ENCODE measurements at places on chromosomes 13 and 19.

DNA sequence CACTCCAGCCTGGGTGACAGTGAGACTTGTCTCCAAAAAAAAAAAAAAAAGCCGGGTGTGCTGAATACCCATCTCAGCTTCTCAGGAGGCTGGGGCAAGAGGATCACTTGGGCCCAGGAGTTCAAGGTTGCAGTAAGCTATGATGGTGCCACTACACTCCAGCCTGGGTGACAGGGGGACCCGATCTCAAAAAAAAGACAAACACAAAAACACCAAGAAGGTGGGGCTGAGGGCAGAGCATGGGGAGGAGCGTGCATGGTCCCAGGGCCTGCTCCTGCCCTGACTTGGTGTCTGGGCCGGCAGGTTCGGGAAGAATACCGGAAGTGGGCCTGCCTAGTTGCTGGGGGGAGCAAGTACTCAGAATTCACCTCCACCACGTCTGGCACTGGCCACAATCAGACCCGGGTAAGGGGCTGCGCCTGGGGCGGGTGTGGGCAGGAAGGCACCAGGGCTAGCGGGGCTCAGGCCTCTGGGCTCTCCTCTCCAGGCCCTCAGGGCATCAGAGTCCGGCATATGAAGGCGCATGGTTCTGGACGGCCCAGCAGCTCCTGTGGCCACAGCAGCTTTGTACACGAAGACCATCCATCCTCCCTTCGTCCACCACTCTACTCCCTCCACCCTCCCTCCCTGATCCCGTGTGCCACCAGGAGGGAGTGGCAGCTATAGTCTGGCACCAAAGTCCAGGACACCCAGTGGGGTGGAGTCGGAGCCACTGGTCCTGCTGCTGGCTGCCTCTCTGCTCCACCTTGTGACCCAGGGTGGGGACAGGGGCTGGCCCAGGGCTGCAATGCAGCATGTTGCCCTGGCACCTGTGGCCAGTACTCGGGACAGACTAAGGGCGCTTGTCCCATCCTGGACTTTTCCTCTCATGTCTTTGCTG, 11.3 kb downstream of the DDX39A start:
- peak; percentile 16 for DNase-seq

- no peak for DNase-seq
Observed at GRCh38 chr19:41386442-41386841, 10.1 kb downstream of the TMEM91 start.

- no peak for DNase-seq
Observed at GRCh38 chr19:53019684-53020083, 6.0 kb downstream of the ERVV-1 start.

DNA sequence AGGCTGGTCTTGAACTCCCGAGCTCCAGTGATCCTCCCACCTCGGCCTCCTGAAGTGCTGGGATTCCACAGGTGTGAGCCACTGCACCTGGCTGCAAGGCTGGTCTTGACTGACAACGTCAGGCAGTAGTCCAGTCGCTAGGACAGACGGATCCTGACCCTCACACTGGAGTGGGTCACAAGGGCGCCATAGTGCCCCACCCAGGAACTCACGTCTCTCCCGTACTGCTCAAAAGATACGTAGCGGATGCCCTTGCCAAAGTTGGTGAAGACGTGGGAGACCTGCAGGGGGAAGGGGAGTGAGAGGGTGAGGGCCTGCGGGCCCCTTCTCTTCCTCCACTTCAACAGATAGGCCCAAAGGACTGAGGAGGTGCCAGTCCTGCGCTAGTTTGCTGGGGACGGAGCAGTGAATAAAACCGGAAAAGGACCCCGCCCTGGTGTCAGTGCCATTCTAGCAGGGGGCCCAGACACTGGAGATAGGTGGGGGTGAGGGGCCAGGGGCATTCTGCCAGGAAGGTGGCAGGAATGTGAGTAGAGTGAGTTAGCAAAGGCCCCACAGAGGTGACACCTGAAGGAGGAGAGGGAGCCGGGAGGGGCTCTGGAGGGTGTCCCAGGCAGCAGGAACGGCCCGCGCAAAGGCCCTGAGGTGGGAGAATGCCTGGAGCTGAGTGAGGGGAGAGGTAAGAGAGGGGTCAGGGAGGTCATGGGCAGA, 11.9 kb downstream of the MRPS12 start:
- DNase-seq, result no peak

DNA sequence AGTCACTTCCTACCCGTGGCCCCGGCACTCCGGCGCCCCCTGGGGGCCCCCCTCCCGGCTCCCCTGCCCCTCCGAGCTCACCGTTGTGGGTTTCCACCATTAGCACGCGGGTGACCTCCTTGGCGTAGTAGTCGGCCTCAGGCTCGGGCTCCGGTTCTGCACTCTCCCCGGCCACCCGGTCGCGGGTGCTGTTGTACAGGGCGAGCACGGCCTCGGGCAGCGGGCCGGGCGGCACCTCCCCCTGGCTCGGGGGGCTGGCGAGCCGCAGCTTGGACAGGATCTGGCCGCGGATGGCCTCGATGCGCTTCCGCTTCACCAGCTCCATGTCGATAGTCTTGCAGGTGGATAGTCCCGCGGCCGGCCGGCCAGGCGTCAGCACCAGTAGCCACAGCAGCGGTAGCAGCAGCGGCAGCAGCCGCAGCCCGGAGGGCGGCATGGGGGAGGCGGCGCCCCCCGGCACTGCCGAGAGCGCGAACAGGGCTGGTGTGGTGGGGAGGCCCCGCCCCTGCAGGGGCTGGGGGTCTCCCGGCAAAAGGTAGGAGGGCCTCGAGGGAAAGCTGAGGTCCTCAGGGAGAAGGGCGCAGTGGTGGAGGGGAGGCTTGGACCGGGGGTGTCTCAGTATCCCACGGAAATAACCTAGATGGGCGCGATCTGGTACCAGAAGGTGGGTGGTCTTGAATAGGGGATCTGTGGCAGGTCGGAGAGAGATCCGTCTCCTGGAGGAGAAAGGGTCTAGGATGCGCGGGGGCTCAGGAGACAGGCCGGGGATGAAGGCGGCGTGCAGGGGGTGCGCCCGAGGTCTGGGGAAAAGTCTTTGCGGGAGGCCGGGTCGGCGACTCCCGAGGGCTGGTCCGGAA, 885 bp downstream of the TGFB1 start:
- DNase-seq, result peak; percentile 81

- no peak for DNase-seq
Observed at GRCh38 chr13:79361299-79361698, 44.8 kb downstream of the RBM26 start.

DNA sequence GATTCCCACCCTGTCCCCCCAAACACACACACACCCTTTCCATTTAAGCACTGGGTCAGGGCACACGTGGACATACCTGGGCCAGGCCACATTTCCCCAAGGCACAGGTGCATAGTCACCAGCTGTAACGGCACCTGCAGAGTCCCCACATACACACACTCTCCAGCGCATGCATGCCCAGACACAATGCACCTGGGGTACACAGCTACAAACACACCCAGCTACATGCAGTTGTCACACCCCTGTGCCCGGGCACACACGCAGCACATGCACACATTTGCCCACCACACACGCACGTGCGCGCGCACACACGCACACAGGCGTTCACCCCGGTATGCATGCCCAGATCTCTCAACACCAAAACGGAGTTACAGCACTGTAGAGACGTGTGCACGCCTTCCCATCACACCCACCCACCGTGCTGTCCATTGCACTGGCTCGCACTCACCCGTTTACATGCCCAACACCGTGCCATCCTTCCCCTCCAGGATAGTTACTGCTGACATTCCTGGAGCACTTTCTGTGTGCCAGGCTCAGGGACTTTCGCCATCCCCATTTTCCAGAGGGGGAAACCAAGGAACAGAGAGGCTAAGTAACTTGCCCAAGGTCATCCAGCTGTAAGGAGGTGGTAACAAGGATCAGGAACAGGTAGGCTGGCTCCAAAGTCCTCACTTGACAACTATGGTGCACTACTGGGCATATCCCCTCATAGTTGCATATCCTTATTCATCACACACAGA, 749 bp upstream of the SHANK1 start:
- no peak for DNase-seq

DNA sequence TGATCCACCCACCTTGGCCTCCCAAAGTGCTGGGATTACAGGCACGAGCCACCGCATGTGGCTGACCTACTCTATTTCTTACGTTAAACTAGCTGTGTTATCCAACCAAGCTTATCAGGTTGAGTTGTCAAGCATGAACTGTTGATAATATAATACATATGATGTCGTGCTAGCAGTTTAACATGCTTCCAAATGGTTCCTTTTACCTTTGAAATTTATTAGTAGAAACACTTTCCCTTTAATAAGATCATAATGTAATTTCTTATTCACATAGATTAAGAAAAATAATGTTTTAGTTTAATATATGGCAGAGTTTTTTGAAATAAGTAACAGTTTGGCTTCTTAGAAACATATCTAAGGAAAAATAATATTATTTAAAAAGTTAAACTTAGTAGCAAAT, 34.4 kb upstream of the VWA8 start:
- no peak for DNase-seq

GRCh38 chr13:109412283-109412901, 374.0 kb downstream of the IRS2 start:
- no peak for DNase-seq

GRCh38 chr13:76883236-76883635, 3.0 kb downstream of the KCTD12 start:
- DNase-seq, result no peak

DNA sequence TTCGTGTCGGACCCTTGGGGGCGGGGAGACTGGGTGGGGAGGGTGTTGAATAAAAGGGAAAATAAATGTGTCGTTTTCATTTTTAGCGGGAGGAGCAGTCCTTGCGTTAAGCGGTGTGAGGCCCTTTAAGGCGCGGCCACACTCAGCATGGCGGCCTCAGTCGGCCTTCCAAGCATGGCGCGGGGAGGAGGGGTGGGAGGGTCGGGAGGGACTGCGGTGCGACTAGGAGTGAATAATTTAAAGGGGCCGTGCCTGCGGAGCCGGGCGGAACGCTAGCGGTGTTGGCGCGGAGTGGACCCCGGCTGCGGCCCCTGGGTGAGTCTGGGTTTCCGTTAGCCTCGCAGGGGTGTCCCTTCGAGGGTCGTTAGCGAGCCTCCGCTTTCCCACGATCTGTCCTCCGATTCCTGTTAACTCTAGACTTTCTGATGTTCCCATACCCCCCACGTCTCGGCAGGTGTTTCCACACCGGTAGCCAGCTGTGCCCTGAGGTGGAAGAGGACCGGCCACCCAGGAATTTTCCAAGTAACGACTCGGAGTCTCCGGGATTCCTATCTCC, 1.5 kb upstream of the PNPLA6 start:
- peak; percentile 88 for DNase-seq

DNA sequence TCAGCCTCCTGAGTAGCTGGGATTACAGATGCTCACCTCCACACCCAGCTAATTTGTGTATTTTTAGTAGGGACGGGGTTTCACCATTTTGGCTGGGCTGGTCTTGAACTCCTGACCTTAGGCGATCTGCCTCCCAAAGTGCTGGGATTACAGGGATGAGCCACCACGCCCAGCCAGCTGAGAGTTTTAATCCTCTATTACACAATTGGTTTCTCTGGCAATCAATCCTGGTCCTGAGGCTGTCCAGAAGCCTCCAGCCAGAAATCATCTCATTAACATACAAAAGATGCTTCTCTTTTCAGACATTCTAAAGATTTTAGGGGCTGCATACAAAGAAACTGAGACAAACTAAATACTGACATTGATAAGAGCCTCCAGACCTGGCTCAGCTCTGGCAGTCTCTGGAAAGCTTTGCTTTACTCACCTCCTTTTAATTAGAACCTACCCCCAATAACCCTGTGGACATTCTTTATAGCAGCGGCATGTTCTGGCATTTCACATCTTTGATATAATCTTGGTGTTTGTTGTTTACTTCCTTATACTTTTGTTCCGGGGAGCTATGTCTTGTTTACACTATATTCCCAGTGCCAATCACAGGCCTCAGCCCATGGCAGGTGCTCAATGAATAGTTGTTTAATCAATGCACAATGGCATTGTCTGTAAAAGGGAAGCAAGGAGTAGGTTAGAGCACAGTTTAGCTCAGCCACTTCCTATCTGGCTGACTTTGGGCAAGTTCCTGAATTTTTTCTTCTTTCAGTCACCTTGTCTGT, 4.1 kb upstream of the ZNF724 start:
- no peak for DNase-seq

DNA sequence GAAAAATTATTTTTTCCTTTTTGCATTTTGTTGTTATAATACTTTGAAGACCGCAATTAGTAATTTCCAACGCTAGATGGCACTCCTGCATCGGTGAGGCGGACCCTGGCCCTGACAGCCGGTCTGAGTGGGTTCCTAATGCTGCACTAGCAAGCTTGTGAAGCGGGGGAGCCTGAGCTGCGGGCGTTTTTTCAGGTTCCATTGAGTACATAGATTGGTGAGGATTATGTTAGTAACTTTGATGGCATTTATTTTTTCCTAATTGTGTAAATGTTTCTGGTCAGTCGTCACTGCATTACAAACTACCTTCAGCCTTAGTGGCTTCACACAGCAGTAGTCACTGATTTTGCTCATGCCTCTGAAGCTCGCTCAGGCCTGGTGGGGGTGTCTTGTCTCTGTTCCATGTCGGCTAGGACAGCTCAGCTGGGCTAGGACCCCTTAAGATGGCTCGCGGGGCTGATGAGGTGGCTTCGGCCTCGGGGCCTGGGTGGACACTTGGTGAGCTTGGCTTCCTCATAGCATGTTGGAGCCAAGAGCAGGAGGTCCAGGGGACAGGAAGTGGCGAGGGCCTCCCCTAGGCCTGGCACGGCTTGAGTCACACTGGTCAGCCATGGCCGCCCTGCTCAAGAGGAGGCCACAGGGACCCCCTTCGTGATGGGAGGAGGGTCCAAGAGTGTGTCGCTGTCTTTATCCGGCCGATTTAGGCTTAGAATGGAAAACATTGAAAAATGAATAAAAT, 25.0 kb downstream of the ERCC5 start:
- DNase-seq, result peak; percentile 51

DNA sequence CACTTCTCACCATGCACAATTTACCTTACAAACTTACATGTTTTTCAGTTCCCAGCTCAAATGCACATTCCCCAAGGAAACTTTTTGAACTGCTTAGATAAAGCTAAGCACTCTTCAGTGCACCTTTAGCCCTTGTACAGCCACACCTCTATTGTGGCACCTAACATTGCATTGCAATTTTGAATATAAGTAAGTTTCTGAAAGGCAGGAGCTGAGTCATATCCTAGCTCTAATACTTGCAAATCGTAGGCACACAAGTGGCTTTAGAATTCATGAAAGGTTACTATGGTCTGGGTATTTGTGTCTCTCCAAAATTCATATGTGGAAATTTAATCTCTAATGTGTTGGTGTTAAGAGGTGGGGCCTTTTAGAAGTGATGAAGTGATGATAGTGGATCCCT, 4.9 kb upstream of the ESD start:
- DNase-seq, result no peak

- no peak for DNase-seq
Observed at GRCh38 chr13:82976499-82976898, 905.8 kb downstream of the SLITRK1 start.

GRCh38 chr19:39083983-39084731, at the start of gene ACP7:
Gene ACP7, plus strand, starts transcription at chr19:39084368. Its CDS starts 902 bp downstream, at chr19:39085270.
- DNase-seq, result peak; percentile 28

- DNase-seq, result no peak
Observed at GRCh38 chr19:30252214-30252613, 120.0 kb upstream of the ZNF536 start.

- no peak for DNase-seq
Observed at GRCh38 chr13:43963726-43964125, 84.0 kb downstream of the LACC1 start.

Data from activated naive CD4-positive, alpha-beta T cell treated with Interleukin-2 at 50 U/mL for 16 hours (primary cell).